Neural progenitor cell (in vitro differentiated cells): ENCODE measurements at places on chromosomes 16 and 17. TPM values are rescaled to one million over a fixed set of nuclear protein-coding genes. Genes with fewer than 3 reads are reported as not detected.

Gene LGALS9B
- not detected in 2 replicates for total RNA-seq

Gene SPATA33
- total RNA-seq, result 9.3 and 14.1 TPM in 2 replicates

Gene CYBC1
- total RNA-seq, result 75.1 and 87.9 TPM in 2 replicates

Gene TNFRSF13B
- total RNA-seq, result not detected in 2 replicates

Gene ATP1B2
- total RNA-seq, result 0.37 and 1.4 TPM in 2 replicates

Gene ITGAD
- not detected in 2 replicates for total RNA-seq

Gene FBXO39
- total RNA-seq, result not detected in 2 replicates

- no peak for DNase-seq
Measured at GRCh38 chr16:17471719-17472461, 1.1 kb upstream of the XYLT1 start.

GRCh38 chr17:4364622-4365041 lies 1.8 kb downstream of the UBE2G1 start:
- DNase-seq, result no peak

DNA sequence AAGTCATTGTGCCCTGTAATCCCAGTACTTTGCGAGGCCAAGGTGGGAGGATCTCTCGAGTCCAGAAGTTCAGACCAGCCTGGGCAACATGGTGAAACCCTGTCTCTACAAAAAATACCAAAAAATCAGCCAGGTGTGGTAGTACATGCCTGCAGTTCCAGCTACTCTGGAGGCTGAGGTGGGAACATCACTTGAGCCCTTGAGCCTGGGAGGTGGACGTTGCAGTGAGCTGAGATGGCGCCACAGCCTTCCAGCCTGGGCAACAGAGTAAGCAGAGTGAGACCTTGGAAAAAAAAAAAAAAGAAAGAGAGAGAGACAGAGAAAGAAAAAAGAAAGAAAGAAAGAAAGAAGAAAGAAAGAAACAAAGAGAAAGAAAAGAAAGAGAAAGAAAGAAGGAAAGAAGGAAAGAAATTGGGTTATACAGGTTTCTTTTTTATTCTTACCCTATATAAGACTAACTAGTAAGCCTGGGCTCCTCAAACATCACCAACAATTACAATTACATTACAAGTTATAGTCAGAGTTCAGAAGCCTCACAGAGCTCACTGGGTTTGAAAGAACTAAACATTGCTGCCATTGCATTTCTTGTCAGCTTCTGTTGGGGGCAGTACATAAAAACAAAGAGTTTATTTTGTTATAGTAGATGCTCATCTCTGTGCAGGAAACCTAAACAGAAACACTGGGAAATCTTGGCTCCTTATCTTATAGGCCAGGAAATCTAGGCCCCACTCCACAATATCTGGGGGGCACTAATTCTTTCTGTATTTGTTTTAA lies 6.7 kb upstream of the ABCA9 start:
- no peak for DNase-seq

DNA sequence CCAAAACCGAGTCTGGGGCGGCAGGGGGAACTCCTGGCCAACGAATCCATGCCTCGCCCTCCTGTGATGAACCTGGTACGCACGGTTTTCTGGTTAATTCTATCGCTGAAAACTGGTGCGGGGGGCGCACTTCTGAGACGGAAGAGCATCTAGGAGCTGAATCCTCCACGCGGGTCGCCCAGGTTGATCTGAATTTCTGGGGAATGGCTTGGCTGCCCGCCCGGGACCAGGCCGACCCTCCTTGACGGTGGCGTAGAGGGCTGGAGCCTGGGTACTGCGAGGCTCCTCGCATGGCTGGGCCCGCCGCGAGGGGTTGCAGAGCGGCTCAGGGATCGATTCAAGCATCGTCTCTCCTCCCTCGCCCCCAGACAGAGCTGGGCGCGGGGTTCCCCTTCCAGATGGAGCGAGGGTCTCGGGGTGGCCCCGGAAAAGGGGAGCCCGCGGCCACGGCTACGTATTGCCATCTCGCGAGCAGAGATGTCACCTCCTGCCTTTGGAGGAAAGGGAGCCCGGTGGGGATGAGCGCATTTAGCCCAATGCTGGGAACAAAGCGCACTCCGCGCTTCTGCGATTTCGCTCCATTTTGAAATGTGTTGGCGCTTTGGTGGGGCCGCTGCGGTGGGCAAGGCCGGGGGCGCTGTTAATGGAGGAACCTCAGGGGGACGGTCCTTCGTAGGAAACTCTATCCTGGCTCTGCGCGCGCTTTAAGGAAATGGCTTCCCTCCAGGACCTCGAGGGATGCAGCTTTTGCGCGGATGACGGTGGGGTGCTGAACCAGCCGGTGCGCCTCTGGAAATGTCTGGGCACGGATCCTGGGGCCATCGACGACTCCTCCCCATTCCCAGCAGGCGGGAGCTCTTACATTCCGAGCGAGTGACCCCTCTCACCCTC lies 2.7 kb downstream of the MAPT start:
- peak; percentile 59 for DNase-seq

DNA sequence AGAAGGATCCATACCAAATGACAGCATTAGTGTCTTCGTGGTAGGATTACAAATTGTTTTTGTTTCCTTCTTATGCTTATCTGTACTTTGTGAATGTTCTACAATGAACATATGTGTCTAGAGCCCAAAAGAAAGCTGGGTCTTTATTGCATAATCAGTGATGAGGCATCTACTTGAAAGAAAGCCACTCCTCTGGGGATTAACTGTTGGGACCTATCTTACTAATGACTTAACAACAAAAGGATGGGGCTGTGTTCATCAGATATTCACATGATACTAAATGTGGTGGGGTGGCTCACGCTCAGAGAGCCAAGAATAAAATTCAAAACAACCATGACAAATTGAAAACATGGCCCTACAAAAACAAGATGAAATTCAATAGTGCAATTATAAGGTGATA lies 160.2 kb downstream of the RGS9 start:
- no peak for DNase-seq
